ENCODE measurements at places on chromosomes 5 and 9. TPM values are rescaled to one million over a fixed set of nuclear protein-coding genes. Genes with fewer than 3 reads are reported as not detected.

DNA sequence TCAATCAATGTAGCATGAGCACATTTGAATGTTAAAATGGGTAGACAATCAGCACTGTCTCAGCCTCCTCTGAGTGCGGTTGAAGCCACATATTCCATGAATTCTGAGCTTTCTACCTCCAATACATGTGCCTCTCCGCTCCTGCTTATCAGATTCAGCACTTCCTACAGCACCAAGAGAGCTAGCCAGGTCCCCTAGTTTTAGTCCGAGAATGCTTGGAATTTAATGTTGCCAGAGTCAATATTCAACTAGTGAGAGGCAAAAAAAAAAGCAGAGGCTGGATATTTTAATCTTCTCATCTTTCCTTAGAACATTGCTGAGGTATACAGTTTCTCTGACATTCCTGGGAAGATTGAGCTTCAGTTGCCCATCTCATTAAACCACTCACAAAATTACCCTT, 1979.1 kb upstream of the CDH9 start:
- no peak for DNase-seq

- DNase-seq, result no peak
Observed at GRCh38 chr5:82265047-82265446, 13.1 kb downstream of the RPS23 start.

DNA sequence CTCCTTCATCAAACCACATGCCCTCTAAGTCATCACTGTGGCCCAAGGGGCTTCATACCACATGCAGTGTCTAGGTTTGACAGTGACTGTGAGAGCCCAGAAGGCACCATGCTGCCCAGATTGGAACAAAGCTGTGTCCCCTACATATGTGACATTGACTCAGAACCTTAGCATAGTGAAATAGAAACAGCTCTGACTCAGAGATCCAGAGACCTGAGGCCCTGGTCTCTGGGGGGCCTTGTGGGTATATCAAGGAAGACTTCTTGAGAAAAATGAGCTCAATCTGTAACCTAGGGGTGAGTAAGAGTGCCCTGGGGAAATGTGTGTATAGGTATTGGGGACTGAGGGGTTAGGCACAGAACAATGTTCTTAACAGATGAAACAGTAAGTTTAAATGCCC, 7.1 kb upstream of the ENTREP1 start:
- no peak for DNase-seq

DNA sequence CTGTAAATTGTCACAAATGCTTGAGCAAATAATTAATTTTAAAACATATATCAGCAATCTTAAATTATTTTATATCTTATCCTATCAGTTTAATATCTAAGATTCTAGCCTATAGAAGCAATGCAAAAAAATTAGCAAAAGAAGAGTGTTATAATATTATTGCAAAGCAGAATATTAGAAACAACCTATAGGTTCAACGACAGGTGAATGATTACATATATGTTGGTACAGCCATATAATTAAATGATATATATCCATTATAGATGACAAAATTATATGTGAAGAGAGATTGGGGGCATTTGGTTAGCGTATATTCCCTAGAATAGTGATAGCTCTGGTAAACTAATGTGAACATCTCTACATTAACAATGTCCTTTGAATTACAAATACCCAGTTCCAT, at the start of gene IFNE:
Gene IFNE (minus strand): TSS at position 101 of the 400 bp plus-strand sequence. CDS start 619 bp downstream, outside the sequence.
- DNase-seq, result no peak

DNA sequence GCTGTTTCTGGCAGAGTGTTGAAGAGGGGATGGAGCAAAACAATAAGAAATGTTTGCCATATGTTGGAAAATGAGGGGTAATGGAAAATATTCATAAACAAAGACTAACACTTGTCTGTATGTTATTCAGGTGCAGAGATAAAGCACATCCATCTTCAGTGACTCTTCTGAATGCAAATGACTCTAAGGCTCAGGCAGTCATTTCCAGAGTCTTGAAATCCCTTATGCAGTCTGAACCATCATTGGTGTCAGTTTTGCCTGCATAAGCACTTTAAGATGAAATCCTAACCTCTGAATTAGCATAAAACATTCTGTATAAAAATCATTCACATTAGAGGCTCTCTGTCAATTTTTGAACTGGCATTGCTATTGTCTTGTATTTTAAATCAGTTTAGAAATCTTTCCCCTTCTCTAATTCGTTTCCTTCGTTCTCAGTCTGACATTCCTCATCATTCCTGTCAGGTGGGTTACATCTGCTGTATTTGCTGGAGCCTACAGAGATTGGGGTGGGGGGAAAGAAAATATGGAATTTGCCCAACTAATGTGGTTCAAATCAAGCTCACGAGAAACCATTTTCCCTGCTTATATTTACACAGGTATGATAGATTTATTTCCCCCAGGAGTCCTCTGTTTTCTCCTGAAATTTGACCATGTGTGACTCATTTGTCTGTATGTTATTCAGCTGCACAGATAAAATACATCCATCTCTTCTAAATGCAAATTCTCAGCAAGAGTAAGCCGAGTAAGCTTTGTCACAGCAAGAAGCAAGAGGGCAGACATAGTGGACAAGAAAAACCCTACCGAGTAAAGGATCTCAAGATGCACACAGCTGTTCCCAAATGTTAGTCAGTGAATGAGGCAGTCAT, 31.6 kb downstream of the ENC1 start:
- DNase-seq, result no peak

- no peak for DNase-seq
Observed at GRCh38 chr5:112183103-112183711, 235.9 kb downstream of the EPB41L4A start.

GRCh38 chr5:14838396-14839319, 32.9 kb downstream of the ANKH start:
- no peak for DNase-seq

- peak; percentile 79 for DNase-seq
Observed at GRCh38 chr5:173917788-173918786, 29.9 kb downstream of the CPEB4 start.

DNA sequence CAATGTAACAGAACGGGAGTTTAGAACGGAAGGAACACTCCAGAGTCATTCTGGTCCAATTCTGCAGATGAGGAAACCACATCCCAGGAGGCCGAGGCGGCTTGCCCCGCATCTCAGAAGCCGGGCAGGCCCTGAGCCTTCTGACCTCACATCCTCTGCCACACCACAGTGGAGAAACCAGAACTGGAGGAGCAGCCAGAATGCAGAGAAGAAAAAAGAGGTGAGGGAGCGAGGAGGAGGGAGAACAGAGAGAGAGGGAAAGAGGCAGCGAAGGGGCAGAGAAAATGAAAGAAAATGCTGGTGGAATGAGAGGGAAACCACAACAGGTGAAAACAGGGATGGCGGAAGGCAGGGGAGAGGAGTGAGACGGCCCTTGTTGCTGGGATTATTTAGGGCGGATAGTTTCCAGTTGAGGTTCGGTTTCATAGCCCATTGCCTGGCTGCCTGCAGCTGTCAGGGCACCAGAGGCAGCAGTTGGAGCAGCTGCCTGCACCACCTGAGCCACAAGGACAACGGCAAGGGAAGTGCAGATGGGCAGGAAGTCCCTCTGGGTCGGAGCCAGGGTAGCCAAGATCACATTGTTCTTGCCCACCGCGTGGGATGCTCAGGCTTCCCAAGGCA, at the start of gene HMHB1:
Gene HMHB1 (plus strand): TSS at position 77 of the 621 bp plus-strand sequence.
- no peak for DNase-seq

- DNase-seq, result no peak
Observed at GRCh38 chr5:16754601-16755000, 137.8 kb upstream of the RETREG1 start.

GRCh38 chr5:60332244-60333004, 367.5 kb downstream of the DEPDC1B start:
- no peak for DNase-seq

Gene N4BP3
- total RNA-seq, result 3.3 TPM

Gene RABL6
- 163 TPM for total RNA-seq

Gene DMRT3
- total RNA-seq, result not detected

Gene PIP5K1B
- total RNA-seq, result 74.2 TPM

Gene EGFLAM
- total RNA-seq, result 2.0 TPM

Gene ZDHHC11B
- 1.4 TPM for total RNA-seq

Gene SWI5
- total RNA-seq, result 24.2 TPM

Gene TRIP13
- 5.8 TPM for total RNA-seq

Gene PAX5
- 0.08 TPM for total RNA-seq

Gene ENTPD2
- total RNA-seq, result 20.5 TPM

Gene TXNDC8
- total RNA-seq, result not detected

Gene CCL27
- not detected for total RNA-seq

Gene MED22
- total RNA-seq, result 16.5 TPM

Gene ZNF483
- 2.8 TPM for total RNA-seq
